Activated CD8-positive, alpha-beta memory T cell treated with anti-CD3 and anti-CD28 coated beads, Interleukin-2, amount 10 ng/mL, durations not matched to agents 7 days and 5 days (primary cell): ENCODE measurements at places on chromosomes 4 and X.

DNA sequence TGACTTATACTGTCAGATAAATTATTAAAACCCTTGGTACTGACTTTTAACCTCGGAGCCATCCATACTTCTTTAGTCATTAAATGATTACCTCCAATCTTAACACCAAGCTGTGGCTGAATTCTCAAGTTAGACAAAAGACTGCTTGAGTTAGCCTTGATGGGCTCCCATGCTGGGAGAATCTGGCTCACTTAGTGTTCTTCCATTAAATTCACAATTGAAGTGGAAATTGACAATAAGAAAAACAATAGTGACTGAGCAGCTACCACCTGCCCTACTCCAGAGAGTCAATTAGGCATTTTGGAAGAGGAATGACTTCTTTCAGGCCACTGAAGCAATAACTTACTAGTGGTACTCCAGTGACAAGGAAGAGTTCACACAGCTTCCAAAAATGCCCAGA lies 503.0 kb upstream of the CPXCR1 start:
- H3K4me3 ChIP-seq, result no peak overlapping the region
- no peaks in the 10 kb centered on the region for H3K36me3 ChIP-seq
- DNase-seq, result no peak
- no peak overlapping the region for H3K27ac ChIP-seq
- no peaks in the 10 kb centered on the region for H3K27me3 ChIP-seq
- no peaks in the 10 kb centered on the region for H3K4me1 ChIP-seq

DNA sequence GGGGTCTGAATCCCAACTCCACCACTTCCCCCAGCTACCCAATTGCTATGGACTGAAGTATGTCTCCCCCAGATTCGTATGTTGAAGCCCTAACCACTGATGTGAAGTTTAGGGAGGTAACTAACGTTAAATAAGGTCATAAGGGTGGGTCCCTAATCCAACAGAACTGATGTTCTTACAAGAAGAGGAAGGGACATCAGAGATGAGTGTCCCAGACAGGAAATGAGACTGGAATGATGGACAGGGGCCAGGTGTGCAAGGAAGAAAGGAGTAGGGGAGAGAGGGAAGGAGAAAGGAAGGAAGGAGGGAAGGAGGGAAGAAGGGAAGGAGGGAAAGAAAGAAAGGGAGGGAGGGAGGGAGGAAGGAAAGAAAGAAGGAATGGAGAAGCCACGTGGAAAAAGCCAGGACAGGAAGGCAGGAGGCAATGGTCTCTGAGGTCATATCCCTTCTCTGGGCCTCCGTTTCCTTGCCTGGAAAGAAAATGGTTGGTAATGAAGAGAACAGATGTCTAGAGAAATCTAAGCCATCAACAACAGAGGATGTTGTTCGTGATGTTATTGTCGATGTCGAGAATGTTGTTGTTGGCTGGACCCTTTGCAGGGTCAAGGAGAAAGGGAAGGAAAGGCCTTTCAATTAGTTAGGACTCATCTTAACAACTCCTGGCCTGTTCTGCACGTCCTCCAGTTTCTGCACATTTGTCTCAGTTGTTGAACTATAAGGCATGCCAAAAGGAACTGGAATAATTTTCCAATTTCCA lies 59.0 kb upstream of the FGFBP2 start:
- H3K4me3 ChIP-seq, result no peak overlapping the region
- no peak overlapping the region for H3K27ac ChIP-seq
- H3K4me1 ChIP-seq, result peaks cover 15% of the 10 kb centered on the region
- H3K27me3 ChIP-seq, result peaks cover 11% of the 10 kb centered on the region
- H3K36me3 ChIP-seq, result no peaks in the 10 kb centered on the region
- DNase-seq, result no peak

GRCh38 chrX:121649417-121649816 lies 602.0 kb downstream of the GLUD2 start:
- no peak overlapping the region for H3K27ac ChIP-seq
- no peaks in the 10 kb centered on the region for H3K27me3 ChIP-seq
- no peak for DNase-seq
- no peak overlapping the region for H3K4me3 ChIP-seq
- no peaks in the 10 kb centered on the region for H3K36me3 ChIP-seq

DNA sequence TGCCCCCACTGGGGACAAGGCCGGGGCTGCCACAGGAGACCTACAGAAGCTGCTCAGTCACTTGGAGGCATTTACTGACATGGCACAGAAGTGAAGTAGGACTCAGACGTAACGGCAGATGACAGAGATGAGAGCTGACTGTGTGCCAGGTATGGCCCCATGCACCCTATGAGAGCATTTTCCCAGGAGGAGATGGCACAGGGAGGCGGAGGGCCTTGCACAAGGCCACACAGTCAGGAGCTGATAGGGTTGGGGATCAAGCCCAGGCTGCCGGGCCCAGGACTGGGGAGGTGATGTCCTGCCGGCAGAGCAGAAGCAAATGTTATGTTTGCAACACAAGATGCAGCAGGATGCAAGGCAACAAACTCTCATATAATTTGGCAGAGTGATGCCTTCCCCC lies 34.1 kb downstream of the NAT8L start:
- H3K4me3 ChIP-seq, result no peak overlapping the region
- no peaks in the 10 kb centered on the region for H3K4me1 ChIP-seq
- DNase-seq, result no peak

- no peaks in the 10 kb centered on the region for H3K36me3 ChIP-seq
- DNase-seq, result no peak
- no peak overlapping the region for H3K27ac ChIP-seq
- H3K4me1 ChIP-seq, result no peaks in the 10 kb centered on the region
- no peak overlapping the region for H3K4me3 ChIP-seq
Measured at GRCh38 chr4:180850318-180850940, 1392.8 kb upstream of the TENM3 start.

DNA sequence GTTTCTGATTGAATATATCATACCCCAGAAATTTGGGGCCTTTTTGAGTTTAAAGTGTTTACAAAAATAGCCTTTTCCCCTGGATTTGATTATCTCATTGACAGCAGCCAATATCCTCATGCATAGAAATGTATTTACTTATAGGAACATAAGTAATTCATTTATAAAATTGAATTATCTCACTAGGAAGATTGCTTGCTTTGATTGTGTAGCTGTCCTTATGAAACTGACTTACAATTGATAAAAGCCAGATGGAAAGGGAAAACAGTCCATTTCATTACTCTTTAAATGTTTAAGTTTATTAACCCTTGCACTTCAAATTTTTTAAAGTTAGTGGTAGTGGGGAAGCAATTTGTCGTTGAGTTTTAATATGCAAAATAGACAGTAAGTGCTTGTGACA lies 310.2 kb upstream of the TBX22 start:
- H3K27ac ChIP-seq, result no peak overlapping the region
- DNase-seq, result no peak
- no peak overlapping the region for H3K4me3 ChIP-seq
- H3K27me3 ChIP-seq, result no peaks in the 10 kb centered on the region
- H3K36me3 ChIP-seq, result no peaks in the 10 kb centered on the region
- no peaks in the 10 kb centered on the region for H3K4me1 ChIP-seq

DNA sequence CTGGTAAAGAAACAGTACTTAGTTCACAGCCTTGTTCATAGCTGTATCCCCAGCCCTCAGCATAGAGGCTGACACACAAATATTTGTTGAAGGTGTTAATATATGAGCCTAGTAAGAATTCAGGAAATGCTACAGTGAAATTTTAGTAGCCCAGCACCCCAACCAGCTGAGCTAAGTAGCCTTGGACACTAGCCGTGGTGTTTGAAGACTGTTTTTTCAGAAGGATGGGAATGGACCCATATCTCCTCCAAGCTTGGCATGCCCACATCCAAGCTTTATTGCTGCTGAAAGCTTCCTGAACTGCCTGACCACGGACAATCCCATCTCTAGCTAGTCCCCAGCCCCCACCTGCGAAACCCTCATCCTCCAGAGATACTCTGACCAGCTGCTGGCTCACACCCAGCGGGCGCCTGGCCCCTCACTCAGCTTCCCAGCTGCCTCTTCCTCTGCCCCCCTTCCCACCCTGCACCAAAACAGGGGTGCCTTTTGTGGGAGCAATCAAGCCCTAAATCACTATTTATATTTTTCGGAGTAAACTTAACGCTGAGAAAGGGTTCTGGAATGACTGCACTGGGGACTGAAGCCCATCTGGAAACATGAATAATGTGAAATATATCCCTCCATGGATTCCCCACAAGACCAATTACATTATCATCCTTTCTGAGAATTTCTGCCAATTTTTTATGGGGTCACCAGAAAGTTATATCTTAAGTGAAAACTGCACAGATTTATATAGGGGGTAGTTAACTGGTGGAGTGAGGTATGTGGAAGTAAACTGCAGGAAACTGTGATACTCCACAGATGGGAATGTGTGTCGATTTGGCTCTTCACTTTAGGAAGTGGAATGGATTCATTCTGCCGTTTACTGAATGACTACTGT lies 41.1 kb upstream of the CBR4 start:
- H3K27me3 ChIP-seq, result no peaks in the 10 kb centered on the region
- DNase-seq, result no peak
- H3K4me3 ChIP-seq, result no peak overlapping the region
- no peaks in the 10 kb centered on the region for H3K36me3 ChIP-seq
- H3K27ac ChIP-seq, result no peak overlapping the region

DNA sequence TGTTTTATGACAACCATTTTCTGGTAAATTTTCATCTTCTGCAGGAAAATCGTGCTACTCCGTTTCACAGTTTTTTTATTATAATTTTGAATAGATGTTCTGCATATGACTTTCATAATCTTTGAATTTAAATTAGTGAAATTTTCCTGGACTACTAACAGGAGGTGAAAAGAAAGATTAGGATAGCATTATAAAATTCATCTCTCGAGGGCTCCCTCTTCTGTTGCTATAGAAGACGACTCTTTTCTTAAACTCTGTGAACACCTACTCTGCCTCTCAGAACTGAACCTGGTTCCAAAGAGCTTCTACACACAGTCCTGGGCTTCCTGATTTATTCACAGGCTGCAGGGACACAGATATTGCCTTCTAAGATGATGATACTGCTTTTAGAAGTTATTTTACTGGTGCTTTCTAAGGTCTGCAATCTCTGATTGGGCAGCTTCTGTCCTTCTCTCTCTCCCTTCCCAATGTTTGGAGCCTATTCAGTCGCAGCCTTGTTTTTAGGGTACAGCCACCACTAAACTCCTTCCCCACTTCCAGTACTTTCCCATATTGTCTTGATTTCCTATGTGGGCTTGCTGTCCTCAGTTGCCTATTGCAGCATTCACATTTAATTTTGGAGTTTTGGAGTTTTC lies 10.1 kb upstream of the SAP30 start:
- H3K27me3 ChIP-seq, result no peaks in the 10 kb centered on the region
- DNase-seq, result no peak

- H3K27me3 ChIP-seq, result no peaks in the 10 kb centered on the region
- no peak overlapping the region for H3K27ac ChIP-seq
- no peak overlapping the region for H3K4me3 ChIP-seq
- no peaks in the 10 kb centered on the region for H3K4me1 ChIP-seq
- no peaks in the 10 kb centered on the region for H3K36me3 ChIP-seq
Measured at GRCh38 chr4:137370679-137371078, 161.6 kb downstream of the PCDH18 start.

GRCh38 chrX:15468036-15468435 lies 25.1 kb downstream of the PIR start:
- no peak for DNase-seq
- H3K4me1 ChIP-seq, result peaks cover 2% of the 10 kb centered on the region
- H3K36me3 ChIP-seq, result no peaks in the 10 kb centered on the region
- no peak overlapping the region for H3K4me3 ChIP-seq
- peaks cover 7% of the 10 kb centered on the region for H3K27me3 ChIP-seq

- no peaks in the 10 kb centered on the region for H3K27me3 ChIP-seq
- no peak overlapping the region for H3K27ac ChIP-seq
- H3K4me3 ChIP-seq, result no peak overlapping the region
- H3K4me1 ChIP-seq, result no peaks in the 10 kb centered on the region
Measured at GRCh38 chrX:105173071-105173470, 47.4 kb downstream of the TEX13A start.

DNA sequence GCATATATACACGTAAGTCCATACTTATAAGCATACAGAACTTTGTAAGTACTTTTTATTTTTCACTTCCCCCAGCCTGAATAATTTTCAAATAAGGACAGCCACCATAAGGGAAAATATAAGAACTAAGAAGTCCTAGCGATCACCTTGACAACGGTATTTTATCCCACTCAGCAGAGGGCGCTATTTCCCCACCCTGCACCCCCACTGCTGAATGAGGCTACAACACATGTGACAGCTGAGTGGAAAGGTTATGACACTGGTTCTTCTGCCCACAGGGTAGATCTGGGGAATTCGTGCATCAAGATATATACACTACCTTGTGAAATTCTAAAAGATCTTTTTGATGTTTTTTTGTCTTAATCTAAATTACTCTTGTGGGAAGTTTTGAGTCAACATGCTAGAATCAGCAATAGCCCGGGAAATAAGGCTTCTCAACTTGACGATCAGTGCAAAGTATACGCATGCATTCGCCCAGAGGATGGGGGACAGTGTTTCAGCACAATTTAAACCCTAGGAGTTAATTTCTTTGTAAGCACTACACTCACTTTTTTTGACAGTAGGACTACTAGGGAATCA lies 151.5 kb downstream of the CORIN start:
- no peaks in the 10 kb centered on the region for H3K36me3 ChIP-seq
- peaks cover 21% of the 10 kb centered on the region for H3K27me3 ChIP-seq
- no peak overlapping the region for H3K27ac ChIP-seq

- DNase-seq, result no peak
- H3K27ac ChIP-seq, result no peak overlapping the region
- H3K27me3 ChIP-seq, result peaks cover 30% of the 10 kb centered on the region
- no peaks in the 10 kb centered on the region for H3K4me1 ChIP-seq
- no peaks in the 10 kb centered on the region for H3K36me3 ChIP-seq
Measured at GRCh38 chr4:81380437-81380836, 91.3 kb downstream of the RASGEF1B start.

DNA sequence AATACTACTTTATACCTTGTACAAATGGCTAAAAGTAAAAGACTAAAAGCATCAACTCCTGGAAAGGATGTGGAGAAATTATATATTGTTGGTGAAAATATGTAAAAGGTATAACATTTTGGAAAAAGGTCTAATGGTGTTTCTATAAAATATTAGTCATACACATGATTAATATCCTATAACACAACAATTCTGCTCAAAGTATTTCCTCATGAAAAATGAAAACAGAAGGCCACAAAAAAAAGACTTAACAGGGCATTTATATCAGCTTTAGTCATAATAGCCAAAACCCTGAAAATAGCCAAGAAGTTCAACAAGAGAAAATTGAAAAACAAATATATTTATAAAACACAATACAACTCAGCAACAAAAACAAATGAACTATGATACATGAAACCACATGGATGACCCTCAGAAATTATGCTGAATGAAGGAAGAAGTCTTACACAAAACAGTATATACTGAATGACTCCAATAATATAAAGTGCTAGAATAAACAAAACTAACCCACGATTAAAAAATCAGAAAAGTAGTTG lies 38.8 kb downstream of the TBCK start:
- H3K27ac ChIP-seq, result no peak overlapping the region
- H3K27me3 ChIP-seq, result no peaks in the 10 kb centered on the region
- H3K4me3 ChIP-seq, result no peak overlapping the region
- H3K36me3 ChIP-seq, result peaks cover 11% of the 10 kb centered on the region
- H3K4me1 ChIP-seq, result peaks cover 5% of the 10 kb centered on the region

GRCh38 chr4:181119186-181119585 lies 1124.0 kb upstream of the TENM3 start:
- no peak for DNase-seq
- no peaks in the 10 kb centered on the region for H3K27me3 ChIP-seq
- no peaks in the 10 kb centered on the region for H3K36me3 ChIP-seq
- H3K4me3 ChIP-seq, result no peak overlapping the region
